ENCODE measurements at places on chromosomes 12 and 14.
A peak's percentile ranks its signal among the peaks of the same experiment; 100 is the strongest.

DNA sequence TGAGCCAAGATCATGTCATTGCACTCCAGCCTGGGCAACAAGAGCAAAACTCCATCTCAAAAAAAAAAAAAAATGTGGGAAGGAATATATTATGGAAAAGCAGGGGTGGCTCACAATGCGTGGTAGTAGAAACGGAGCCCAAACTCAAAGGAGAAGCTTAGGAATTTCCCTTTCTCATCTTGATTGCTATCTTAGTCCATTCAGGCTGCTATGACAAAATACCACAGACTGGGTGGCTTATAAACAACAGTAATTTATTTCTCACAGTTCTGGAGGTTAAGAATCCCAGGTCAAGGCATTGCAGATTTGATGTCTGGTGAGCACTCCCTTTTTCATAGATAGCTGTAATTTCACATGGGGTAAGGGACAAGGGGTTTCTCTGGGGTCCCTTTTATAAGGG is 153.8 kb upstream of the KRR1 start:
- peak; percentile 37 for DNase-seq

DNA sequence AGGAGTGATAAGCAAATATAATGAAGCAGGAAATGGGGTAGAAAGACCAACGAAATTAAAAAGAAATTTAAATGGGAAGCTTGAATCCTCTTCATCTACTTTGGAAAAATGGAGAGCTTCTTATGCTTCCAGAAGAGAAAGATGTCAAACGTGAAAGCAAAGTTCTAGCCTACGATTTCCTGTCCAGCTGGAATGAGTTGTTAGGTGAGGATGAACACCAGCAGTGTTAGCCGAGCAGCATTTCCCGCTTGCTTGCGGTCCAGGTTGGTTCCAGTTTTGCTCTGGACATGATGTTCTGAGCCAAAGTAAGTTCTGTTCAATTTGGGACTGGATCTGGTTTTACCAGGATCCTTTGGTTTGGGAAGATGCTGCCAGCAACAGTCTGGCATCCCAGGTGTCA is 78.9 kb downstream of the DACT1 start:
- no peak for DNase-seq

GRCh38 chr12:14540801-14541462 is 26.8 kb downstream of the PLBD1 start:
- DNase-seq = no peak

- DNase-seq = no peak
Observed at GRCh38 chr12:56884421-56884820, 49.8 kb downstream of the SDR9C7 start.

- no peak for DNase-seq
Observed at GRCh38 chr12:88855301-88855700, 275.0 kb upstream of the KITLG start.

DNA sequence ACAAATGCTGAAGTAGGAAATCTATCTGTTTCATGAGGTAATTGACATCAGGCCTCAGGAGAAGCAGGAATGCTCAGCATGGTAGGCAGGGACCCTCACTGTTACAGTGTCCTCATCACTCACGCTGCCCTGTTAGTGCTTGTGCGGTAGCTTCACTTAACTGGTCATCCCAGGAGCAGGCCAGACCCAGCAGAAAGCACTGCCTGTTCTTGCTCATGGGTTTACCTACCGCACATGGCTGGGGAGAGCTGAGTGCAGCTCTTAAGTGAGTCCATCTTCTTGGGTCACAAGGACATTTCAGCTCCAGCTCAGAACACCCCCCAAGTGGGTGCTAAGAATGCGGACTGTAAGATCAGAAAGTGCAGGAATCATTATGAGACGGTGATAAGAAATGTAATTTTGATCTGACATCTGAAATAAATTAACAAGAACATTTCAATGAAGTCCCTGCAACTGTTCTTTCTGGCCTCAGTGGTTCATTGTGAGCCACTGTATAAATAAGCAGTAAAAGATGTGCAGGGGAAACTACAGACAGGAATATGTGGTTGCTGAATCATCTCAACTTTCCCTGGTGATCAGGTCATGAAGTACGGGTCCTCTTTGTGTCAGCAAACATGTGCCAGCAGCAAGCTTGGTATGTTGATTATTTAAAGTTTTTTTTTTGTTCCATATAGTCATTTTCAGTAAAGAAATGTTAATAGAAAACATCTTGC is 757.7 kb upstream of the TMEM132C start:
- peak; percentile 64 for DNase-seq

GRCh38 chr12:96514328-96514727 is 25.0 kb downstream of the CFAP54 start:
- DNase-seq = no peak

GRCh38 chr12:14949631-14950030 is 11.3 kb upstream of the ERP27 start:
- DNase-seq = no peak

DNA sequence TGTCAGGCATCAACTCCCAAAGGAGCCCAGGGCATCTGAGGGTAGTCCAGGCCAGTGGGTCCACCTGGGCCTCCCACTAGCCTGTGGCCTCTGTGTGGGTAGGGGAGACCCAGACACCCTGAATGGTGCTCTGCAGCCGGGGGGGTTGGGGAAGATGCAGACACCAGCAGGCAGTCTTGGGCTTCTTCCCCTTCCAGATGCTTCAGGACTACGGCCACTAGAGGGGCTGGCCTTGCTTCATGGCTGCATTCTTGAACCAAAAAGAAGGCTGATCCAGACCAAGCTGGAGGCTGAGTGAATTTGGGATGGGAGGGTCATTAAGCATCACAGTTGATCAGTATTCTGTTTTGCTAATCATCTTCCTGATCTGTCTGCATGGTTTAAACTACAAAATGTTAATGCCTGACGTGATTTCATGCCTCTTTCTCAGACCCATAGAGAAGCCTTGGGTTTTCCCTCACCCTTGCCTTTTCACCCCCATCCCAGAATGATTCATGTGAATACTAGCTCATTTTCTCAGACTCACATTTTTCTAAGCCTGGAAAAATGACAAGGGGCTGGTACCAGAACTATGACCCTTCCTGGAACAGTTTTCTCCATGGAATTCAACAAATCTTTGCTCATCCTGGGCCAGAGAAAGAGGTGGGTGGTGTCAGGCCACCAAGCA is 134.2 kb downstream of the NTF3 start:
- DNase-seq = peak; percentile 28

GRCh38 chr12:20404576-20405346 is 36.4 kb downstream of the PDE3A start:
- DNase-seq = no peak

- no peak for DNase-seq
Observed at GRCh38 chr14:34693228-34693939, 21.0 kb downstream of the CFL2 start.

DNA sequence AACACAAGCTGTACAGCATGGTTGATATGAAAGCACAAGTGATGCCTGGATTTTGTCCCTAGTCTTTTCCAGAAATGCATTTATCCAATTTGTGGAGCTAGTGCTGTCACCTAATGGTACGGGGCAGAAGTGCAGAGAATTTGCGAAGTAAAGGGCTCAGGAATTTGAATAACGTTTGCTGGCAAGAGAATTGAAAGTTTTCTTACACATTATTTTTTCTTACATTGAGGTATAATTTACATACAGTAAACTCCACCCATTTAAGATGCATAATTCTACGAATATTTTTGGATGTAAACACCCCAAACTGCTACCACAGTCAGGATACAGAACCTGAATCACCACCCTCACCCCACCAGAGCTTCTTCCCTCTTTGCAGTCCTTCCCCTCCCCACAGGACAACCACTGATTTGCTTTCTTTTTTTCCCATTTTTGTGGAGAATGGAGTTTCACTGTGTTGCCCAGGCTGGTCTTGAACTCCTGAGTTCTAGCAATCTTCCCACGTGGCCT is 3.5 kb downstream of the AICDA start:
- DNase-seq = no peak

DNA sequence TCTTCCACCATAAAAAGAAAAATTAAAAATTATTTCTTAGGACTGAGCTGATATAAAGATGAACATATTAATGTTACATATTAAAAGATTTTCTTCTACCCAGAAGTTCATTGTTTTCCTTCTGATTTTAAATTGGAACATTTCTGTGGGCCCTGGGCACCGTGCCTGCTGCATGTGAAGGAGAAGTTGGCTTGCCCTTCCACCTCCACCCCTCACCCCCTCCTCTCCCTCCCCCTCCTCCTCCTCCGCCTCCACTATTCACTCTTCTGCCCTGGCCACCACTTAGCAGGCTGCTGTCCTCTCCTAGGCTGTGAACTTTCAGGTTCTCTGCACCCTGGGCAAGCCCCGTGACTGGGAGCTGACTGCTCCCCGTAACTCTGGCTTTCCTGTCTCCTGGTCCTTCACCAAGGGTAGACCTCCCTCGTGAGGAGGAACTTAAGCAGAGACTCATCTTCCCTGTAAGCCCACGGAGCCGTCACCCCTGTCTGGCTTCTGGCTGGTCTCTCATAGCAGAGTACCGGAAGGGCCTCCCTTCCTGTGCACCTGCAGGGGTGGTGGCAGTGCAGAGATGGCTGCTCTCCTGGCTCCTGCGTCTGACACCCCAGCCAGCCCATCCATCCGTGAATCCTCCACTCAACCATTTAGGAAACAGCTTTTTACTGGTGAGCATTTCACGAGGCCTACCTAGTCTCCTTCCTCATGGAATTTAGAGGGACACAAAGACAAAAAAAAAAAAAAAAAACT is 12.8 kb downstream of the TUNAR start:
- DNase-seq = no peak

GRCh38 chr12:96710127-96710745 is 196.8 kb upstream of the NEDD1 start:
- no peak for DNase-seq

DNA sequence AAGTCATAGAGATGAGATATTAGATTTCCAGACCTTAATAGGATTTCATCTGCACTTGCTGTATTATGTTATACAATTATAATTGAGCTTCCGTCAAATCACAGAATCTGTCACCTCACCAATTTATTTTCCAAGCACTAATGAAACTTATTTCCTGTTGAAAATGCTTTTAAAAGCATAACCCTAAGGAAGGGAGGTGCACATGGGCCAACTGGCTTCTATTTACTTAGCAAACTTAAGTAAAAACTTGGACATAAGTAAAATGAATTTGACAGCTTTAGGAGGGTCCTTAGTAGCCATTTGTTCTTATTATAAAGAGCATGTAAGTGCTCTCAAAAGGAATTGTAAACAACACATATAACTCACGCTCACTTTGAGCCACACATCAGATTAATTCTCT is 462.2 kb upstream of the TMPO start:
- no peak for DNase-seq

DNA sequence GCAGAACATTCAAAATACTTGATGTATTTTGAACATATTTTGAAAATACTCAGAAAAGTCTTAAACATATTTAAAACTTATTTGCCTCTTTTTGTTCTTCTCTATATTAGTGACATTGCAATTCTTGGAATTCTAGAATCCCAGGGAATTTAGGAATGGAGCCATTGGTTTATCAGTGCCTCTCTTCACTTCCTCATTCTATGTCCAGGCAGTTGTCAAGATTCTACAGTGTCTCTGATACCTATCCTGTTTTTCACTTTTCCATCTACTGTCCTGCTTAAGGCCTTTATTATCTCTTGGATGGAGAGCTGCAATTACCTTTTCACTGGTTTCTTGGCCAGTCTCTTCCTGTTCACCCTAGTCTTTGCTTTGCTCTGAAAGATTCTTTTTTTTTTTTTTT is 144.6 kb downstream of the TTLL5 start:
- DNase-seq = no peak

GRCh38 chr12:24743941-24744793 is 204.7 kb downstream of the BCAT1 start:
- no peak for DNase-seq

DNA sequence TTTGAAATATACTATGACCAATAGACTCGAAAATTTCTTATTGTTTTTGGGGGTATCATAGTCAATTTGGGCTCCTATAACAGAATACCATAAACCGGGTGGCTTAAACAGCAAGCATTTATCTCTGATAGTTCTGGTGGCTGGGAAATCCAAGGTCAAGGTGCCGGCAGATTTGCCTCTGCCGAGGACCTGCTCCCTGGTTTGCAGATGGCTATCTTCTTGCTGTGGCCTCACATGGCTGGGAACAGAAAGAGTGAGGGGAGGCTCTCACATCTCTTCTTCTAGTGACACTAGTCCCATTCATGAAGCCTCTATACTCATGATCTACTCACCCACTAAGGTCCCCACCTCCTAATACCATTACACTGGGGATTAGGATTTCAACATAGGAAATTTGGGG is 70.7 kb downstream of the BORCS5 start:
- no peak for DNase-seq

DNA sequence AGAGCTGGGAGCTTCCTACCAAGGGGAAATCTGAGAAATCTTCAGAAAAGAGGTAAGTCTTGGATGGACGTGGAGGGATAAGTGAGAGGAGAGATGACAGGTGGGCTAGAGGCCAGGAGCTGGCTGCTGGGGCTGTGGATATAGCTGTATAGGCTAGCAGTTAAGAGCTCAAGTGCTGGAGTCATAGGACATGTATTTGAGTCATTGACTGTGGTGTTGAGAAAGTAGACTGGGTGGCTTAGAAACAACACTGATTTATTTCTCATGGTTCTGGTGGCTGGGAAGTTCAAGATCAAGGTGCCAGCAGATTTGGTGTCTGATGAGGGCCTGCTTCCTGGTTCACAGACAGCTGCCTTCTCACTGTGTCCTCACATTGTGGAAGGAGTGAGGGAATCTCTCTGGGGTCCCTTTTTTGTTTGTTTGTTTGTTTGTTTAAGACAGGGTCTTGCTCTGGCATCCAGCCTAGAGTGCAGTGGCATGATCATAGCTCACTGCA is 151.1 kb upstream of the FUT8 start:
- DNase-seq = no peak

- no peak for DNase-seq
Observed at GRCh38 chr12:11822081-11822834, 172.8 kb downstream of the ETV6 start.

DNA sequence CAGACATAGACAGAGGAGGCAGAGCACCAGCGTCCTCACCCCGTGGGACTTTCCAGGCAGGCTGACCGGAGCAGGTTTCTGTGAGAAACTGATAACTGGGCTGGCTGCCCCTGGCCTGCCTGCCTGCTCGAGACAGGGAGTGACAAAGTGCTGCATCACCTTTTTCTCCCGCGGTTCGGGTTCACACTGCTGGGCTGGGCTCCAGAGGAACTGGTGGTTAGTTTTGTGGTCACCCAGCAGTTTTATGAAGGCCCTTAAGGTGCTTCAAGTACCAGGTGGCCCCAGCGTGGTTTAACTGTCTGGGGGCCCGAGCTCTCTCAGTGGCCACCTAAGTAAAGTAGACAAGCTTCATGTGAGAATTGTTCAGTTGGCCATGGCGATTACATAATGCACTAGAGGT is 1073.6 kb downstream of the BCL11B start:
- DNase-seq = no peak
